ENCODE measurements at places on chromosomes 2 and 18. TPM values are rescaled to one million over a fixed set of nuclear protein-coding genes. Genes with fewer than 3 reads are reported as not detected.

GRCh38 chr2:2260696-2261268 lies 70.3 kb downstream of the MYT1L start:
- DNase-seq: no peak

DNA sequence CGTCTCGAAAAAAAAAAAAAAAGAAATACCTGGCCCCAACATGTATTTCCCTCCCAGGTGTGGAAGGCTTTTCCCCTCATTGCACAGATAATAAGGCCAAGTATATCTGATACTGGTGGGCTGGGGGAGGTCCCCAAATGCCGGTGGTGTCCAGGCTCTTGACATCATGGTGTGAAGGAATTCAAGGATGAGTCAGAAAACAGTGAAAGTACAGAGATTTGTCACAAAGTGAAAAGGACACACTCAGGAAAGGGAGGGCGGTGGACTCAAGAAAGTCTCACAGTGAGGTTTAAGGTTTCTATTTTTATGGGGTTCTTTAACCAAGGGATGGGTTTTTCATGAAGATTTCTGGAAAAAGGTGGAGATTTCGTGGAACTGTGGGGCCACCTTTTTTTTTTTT lies 37.8 kb upstream of the FZD5 start:
- no peak for DNase-seq

Gene ZSWIM2
- total RNA-seq: 0.39 TPM

Gene TWIST2
- total RNA-seq: 1.7 TPM

GRCh38 chr18:75474332-75474731 lies 46.8 kb upstream of the SMIM21 start:
- no peak for DNase-seq
